NCI-H1105 (cell line): ENCODE measurements at places on chromosomes 5 and 9.

GRCh38 chr9:11235061-11235460, 622.3 kb upstream of the PTPRD start:
- no peak for DNase-seq

- DNase-seq: no peak
These were observed 9.7 kb upstream of the SLC6A18 start for GRCh38 chr5:1215320-1216096.

DNA sequence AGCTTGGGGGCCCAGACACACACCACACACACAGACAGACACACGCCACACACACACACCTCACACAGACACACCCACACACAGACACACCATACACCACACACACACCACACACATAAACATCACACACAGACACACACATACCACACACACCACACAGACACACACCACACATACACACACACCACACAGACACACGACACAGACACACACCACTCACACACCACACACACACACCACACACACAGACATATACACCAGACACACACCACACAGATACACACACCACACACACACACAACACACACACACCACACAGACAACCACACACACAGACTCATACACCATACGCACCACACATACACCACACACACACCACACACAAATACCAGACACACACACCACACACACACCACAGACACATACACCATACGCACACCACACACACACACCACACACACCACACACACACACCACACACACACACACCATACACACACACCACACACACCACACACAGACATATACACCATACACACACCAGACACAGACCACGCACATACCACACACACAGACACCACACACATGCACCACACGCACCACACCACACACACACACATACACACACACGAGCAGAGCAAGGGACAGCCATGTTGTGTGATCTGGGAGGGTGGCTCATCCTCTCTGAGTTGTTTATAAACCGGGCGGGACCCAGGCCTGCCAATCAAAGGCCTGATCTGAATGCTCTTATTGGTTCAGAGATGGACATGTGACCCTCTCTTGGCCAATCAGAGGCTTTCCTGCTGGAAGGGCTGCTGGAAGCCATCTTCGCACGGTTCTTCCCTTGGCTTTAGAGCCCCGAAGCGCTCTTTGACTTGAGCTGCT, 148.3 kb downstream of the GAPVD1 start:
- DNase-seq: no peak

DNA sequence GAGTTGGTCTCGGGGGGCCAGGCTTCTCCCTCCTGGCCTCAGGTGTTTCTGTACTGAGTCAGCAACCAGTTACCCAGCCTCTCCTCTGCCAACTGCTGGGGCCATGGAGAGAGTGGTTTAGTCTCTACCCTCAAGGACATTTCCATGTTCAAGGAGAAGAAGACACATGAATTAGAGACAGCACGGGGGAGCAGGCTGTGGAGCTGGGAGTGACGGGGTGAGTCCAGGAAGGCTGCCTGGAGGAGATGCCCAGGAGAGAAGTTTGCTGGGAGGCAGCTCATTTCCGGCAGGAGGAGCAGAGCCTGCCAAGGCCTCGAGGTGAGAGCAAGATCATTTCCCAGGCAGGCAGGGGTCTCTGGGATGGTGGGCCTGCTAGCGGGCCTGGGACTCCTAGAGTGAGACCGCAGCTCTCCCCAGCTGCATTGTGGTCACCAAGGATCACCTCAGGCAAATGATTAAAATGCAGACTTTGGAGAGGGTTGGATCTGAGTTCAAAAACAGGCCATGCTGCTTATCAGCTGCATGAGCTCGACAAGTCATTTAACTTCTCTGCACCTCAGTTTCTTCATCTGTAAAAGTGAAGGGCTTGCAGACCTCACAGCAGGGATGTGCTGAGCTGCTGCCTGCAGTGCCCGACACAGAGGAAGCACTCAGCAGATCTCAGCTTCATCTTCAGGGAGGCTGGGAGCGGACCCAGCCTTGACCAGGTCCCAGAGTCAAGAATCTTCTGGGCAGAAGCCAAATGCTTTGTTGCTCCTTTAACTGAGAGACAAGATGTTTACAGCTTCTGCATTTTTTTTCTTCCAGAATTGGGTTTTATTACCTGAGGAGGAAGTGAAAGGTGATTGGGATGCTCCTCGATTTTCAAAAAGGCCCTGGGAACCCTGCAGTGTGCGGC, 35.2 kb downstream of the NEK6 start:
- DNase-seq: no peak

DNA sequence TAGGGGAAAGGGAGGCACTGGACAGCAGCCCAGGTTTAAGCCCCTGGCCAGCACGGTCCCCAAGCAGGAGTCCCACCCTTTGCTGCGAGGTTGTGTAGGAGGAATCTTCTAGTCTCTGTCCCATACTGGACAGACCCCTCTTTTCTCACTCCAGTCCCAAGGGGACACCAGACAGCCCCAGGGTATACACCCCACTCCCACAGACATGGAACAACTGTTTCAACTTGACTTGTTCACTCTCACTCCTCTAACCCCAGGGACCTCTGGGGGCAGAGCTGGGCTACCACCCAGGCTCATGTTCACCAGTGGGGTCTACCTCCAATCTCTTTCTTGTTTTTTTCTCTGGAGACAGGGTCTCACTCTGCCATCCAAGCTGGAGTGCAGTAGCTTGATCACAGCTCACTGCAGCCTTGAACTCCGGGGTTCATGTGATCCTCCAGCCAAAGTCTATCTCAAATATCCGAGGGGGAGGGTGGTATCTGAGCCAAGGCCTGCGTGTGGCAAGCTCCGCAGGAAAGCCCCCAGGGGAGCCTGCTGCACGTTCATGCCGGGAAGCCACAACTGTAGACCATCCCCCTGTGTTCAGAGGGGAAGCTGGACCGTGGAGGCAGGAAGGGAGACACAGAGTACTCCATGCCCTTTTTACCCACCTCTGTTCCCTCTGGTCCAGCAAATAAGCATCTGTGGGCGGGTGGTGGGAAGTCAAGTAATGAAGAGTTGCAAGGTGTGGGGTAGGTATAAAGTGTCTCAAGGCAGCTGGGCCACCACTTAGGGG, 1.8 kb downstream of the PTGES2 start:
- DNase-seq: no peak

DNA sequence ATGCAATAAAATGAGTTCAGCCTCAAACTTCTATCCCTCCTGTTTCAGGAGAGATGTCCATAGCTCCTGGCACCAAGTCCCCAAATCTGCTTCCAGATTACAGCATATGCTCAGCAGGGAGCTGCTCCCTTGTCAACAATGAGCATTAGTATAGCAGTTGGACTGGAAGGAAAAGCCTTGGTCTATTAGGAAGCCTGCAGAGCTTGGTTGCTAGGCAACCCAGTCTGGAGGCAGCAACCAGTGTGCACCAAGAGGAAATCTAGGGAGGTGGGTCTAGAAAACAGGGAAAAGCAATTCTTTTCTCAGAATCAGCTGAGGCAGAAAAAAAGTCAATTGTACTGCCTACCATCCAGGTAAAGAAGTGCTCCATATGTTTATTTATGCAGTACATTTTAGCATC, 229.5 kb upstream of the NMUR2 start:
- DNase-seq: peak; percentile 29

GRCh38 chr9:72454871-72455491, 66.4 kb upstream of the TMC1 start:
- DNase-seq: no peak

DNA sequence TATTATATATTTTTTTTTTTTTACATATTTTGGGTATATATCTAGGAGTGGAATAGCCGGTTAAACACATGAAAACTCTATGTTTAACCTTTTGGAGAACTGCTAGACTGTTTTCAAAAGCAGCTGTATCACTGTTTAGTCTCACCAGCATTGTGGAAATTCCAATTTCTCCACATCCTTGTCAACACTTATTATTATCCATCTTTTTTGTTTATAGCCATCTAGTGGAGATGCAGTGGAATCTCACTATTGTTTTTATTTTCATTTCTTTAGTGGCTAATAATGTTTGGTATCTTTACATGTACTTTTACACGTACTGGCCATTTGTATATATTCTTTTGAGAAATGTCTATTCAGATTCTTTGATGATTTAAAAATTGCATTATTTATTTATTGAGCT, 22.7 kb upstream of the CCDC180 start:
- DNase-seq: no peak

DNA sequence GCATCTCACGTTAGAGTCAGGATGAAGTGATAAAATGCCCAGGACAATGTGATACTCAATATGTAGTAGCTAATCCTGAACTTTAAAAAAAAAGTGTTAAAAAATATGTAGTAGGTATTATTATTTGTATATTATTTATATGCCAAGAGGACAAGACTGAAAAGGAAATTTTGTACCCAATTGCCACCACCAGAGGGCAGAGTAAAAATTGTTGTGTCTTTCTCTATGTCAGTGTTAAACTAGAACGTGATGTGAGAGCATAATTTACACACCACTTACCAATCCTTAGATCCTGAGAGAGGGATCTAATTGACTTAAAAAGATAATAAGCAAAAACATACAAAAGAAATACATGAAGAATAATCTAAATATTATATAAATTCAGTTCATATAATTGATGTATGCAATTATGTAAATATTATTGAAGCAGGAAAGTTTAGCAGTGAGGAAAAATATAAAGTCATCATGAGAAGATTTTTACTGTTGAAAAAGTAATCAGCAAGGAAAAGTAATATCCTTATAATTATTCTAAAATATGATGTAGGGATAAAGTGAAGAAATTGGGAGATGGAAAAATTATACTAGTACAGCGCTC, 288.9 kb downstream of the RAB3C start:
- DNase-seq: no peak

- no peak for DNase-seq
These were observed at the start of gene TERT for GRCh38 chr5:1294835-1295649. Gene TERT, minus strand, starts transcription at chr5:1295068. Its CDS starts 79 bp downstream, at chr5:1294989.

DNA sequence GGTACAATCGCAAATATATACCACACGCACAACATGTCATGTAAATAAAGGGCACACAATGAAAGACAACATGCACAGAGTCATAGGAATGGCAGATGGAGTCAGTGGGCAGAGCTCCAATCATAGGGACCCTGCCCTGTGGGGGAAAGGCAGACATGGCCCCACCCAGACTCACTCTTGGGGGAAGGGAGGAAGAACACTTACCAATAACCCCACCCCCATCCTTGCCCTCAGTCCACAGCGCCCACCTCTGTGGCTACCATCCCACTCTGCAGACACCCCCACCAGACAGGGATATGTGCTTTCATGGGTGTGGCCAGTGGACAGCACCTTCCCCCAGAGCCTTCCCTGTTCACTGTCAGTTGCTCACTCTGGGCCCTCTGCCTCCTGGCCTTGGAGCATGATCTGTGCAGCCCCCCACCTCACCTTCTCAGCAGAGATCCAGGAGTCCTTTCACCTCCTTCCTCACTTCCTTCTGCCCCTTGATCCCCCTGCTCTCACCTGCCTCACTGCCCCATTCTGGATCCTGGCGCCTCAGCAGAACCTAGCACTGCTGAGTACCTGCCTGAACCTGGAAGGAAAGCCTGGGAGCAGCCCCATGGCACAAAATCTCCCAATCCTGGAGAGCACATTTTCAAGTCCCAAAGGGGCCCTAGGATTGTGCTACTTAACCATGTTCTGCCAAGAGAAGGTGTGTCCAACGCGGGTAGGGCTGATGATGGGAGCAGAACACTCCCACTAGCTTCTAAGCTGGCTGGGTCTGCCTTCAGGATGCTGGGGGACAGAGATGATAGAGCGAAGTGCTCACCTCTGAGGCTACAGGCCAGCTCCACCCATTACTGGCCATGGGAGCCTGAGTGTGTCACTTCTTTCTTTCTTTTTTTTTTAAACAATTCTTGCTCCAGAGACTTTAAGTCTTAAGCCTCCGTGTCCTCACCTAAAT, 1.5 kb upstream of the PHF19 start:
- DNase-seq: no peak

GRCh38 chr5:180082633-180083420, 11.3 kb upstream of the RNF130 start:
- no peak for DNase-seq
